ENCODE measurements at places on chromosomes 7 and 10.

DNA sequence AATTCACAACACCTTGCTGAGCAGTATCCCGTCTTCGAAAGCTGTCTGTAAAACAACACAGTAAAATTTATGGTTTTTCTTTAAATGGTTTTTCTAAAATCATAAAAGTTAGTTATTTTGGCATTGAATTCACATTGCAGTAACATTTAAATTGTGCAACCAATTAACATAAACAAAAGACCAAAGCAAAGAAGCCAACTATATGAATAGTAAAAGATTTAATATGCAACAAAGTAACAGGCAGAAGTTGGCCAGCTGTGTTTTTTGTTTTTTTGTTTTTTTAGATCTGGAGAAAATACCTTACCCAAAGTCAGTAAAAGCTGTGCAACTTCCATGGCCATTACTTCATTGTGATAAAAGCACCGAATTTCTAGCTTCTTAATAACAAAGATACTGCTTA, 11.3 kb downstream of the SRI start:
- H3K4me3 ChIP-seq, result no peak overlapping the region
- DNase-seq, result no peak
- H3K4me1 ChIP-seq, result no peaks in the 10 kb centered on the region
- no peak overlapping the region for H3K27ac ChIP-seq

DNA sequence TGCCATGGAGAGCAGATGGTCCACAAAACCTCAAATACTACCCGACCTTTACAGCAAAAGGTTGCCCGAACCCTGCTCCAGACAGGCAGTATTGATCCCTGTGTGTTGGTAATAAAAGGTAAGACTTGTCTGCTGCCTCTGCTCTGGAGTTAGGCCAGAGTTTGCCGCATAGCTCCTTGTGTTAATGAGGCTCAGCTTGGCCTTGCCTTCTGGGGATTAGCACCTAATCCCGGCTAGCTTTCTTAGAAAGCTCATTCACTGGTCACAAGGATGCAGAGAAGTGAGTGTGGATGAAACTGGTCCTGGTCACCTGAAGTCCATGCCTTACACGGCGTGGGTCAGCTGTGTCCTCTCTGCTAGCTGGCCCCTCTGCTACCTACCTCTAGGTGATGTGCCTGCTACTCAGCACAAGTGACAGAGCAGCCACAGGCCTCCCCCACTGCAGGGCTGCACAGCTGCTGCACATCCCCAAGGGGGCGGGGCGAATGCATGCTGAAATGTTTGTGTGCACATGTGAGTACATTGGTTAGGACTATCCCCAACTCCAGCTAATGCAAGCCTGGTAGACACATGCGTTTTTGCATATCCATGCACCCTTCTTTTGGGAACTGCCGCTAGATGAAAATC, 31.7 kb upstream of the SYPL1 start:
- peaks cover 26% of the 10 kb centered on the region for H3K4me1 ChIP-seq
- no peaks in the 10 kb centered on the region for H3K27me3 ChIP-seq
- DNase-seq, result peak; percentile 18
- H3K27ac ChIP-seq, result no peak overlapping the region

DNA sequence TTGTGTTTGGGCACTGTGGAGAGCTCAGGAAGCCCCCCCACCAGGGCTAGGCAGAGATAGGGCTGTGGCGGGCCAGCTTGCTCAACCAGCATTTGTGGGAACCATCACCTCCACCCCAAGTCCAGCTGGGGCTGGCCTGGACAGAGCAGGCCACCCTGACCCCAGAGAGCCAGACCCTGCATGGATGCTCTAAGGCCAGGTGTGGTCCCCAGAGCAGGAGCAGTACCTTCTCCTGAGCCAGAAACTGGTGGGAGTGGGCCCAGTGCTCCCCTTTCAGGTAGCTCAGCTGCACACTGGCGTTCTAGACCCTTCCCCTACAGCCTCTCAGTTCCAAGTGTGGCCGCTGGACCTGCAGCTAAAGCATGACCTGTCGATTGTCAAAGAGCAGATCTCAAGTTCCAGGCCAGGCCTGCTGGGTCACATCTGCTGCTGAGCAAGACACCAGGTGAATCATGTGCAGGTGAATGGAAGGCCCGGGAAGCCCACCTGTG, 57.2 kb downstream of the RASGEF1A start:
- H3K4me3 ChIP-seq, result no peak overlapping the region
- DNase-seq, result peak; percentile 0
- H3K27me3 ChIP-seq, result peaks cover 3% of the 10 kb centered on the region
- H3K27ac ChIP-seq, result no peak overlapping the region
- no peaks in the 10 kb centered on the region for H3K36me3 ChIP-seq

DNA sequence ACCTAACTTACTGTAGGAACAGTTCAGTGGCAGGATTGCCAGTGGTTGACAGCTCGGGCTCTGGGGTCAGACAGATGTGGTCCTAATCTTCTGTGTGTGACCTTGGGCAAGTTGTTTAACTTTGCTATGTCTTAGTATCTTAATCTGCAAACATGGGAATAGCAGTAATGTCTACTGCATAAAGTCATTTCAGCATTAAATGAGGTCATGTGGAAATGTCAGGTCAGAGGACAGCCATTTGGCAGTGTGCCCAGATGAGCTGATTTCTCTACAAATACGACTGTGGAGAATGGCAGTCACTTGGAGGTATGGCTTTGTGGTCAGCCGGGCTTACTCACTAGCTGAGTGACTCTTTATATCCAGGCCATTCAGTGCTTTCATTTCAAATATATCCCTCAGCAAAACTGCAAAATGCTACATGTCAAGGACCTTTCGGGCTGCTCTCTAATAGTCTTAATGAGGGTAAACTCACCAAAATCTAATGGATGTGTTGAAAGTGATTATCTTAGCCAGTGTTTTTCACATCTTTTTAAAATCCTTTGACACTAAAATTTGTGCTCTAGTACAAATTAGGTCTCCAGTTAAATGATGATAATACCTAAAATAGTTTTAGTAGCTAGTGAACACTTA, 171.4 kb downstream of the ST7 start:
- DNase-seq, result no peak
- H3K4me1 ChIP-seq, result no peaks in the 10 kb centered on the region
- no peak overlapping the region for H3K4me3 ChIP-seq
- H3K27me3 ChIP-seq, result no peaks in the 10 kb centered on the region

- peaks cover 3% of the 10 kb centered on the region for H3K27me3 ChIP-seq
- H3K36me3 ChIP-seq, result peaks cover 16% of the 10 kb centered on the region
- no peak overlapping the region for H3K27ac ChIP-seq
- H3K4me3 ChIP-seq, result no peak overlapping the region
Observed at GRCh38 chr7:18874880-18875279, 242.6 kb downstream of the TWIST1 start.

- peaks cover 24% of the 10 kb centered on the region for H3K36me3 ChIP-seq
- no peak for DNase-seq
- no peak overlapping the region for H3K27ac ChIP-seq
- no peaks in the 10 kb centered on the region for H3K27me3 ChIP-seq
- H3K4me3 ChIP-seq, result no peak overlapping the region
Observed at GRCh38 chr10:72367301-72367960, 12.7 kb upstream of the DNAJB12 start.
